Renal cortical epithelial cell (primary cell): ENCODE measurements at places on chromosomes 3 and 15. TPM values are rescaled to one million over a fixed set of nuclear protein-coding genes. Genes with fewer than 3 reads are reported as not detected.
A peak's percentile ranks its signal among the peaks of the same experiment; 100 is the strongest.

SORD gene
- total RNA-seq = 19.1 and 25.2 TPM in 2 replicates

HCLS1 gene
- total RNA-seq = 0.17 and 0.20 TPM in 2 replicates

DNA sequence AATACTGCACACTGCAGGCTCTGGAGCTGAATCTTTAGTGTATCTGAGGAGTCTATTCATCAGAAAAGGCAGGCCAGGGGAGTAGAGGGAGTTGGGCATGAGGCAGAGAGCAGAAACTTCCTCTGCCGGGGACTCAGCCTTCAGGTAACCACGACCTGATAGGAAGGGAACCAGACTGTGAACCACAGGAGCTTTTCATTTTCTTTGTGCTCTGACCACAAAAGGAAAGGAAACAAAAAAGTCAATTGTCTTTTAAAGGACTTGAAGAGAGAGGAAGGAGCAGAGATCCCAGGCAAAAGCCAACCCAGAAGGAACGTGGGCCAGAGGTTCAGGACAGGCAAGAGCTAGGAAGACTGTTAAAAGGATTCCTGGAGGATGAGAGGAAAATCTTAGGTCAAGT, 573.3 kb downstream of the EPHB1 start:
- DNase-seq = peak; percentile 11

DNA sequence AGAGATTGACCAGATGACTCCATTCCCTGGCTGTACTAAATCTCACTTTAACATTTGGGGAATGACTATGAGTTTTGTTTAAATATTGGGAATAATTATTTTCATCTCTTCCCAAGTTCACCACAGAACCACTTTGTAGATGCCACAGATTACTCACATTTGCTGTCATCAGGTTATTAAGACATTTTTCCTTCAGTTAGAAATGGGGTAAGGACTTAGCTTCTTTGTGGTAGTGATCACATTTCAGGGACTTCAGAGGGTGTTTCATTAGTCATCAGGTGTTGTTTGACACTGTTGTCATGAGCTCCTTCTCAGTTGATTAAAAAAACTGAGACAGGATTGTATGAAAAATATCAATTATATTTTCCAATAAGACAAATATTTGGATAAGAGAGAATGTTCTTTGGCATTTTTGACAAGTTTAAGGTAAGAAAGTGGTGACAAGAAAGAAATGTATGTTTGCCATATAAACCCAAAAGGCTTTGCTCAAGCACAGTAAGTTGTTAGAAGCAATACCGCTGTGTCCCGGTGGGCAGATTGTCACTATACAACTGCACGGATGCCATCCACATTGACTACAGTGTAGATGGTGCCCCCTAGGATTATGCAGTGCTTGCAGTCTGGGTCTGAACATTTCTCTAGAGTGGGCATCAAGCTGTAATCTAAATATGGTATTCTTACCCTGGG, 22.3 kb downstream of the FBXL2 start:
- DNase-seq = peak; percentile 81
